ENCODE measurements at places on chromosomes 3 and 15.

DNA sequence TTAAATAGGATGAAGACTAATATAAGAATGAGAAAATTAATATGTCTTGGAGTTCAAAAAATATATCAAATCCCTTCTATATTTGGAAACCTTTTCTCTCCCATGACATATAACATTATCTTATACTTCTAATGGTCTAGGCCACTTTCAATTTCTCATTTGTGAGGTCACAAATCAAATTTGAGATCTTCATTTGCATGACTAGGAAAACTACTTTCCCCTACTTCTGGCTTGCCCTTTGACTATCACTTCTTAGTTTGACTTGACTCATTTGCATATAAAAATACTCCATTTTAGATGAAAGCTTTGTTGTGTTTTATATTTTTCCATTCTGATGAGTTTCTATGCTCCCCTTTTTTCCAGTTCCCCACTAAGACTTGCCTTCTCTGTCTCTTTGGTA, 598.6 kb upstream of the TBL1XR1 start:
- DNase-seq: no peak

GRCh38 chr3:144112437-144112836, 140.8 kb downstream of the DIPK2A start:
- DNase-seq: no peak

DNA sequence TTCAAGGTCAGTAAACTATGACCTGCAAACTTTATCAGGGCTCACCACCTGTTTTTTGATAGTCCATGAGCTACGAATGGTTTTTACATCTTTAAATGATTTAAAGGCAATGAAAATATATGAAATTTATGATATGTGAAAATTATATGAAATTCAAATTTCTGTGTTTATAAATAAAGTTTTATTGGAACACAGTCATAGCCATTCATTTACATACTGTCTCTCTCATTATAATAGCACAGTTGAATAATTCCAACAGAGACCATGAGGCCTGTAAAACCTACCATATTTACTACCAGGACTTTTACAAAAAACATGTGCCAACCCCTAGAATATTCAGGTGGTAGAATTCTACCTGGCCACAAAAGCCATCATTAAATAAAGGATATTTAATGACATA, 64.0 kb upstream of the XXYLT1 start:
- DNase-seq: no peak

- no peak for DNase-seq
Observed at GRCh38 chr15:50993598-50993997, 85.1 kb downstream of the AP4E1 start.

- no peak for DNase-seq
Observed at GRCh38 chr3:15479400-15480224, 41.9 kb downstream of the COLQ start.

DNA sequence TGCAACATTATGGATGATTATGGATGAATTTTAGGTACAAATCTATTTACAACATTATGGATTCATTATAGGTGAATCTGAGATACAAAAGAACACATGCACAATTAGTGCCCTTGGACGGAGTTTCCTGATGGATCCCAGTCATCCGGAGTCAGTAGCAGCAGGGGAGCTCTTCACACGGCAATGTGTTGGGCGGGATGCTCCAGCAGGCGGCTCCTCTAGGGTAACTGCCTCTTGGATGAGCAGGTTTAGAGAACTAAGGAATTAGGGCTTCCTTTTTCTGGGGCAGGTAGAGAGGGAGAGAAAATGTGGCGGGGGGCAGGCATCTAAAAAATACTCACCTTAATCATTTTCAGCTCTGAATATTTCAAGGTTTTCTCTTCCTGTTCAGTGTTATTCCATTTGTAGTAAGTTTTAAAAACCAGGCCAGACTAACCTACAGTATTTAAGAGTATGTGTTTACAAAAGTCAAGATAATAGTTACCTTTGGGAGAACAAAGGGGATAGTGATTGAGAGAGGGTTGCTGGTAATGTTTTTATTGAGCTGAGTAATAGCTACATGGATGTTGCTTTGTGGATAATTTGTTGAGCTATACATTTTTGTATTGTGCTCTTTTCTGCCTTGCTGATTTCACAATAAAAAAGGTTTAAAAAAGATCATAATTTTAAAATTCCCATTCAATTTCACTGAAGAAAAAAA, 27.4 kb upstream of the GOLM2 start:
- peak; percentile 55 for DNase-seq

GRCh38 chr3:12708584-12709192, 44.8 kb upstream of the RAF1 start:
- no peak for DNase-seq

- no peak for DNase-seq
Observed at GRCh38 chr15:56454836-56455235, 10.1 kb downstream of the MNS1 start.

GRCh38 chr3:42192334-42193200, 73.4 kb downstream of the CCK start:
- DNase-seq: no peak

DNA sequence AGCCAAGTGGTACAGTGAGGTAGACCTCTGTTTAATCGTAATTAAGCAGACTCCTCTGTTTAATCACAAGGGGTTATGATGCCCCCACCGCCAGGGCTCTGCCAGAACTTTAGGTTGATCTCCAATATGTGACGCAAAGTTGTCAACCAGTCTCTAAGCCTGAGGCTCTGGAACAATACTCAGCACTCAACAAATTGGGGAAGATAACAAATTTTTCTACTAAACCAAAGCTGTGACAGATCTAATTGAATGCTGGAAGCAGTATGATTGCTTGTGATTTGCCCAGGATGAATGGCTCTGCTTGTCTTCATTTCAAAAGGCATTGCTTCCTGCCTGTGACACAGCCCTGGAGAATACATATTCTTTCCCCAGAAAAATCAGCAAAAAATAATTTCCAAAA, 57.1 kb downstream of the SNTN start:
- no peak for DNase-seq
